Activated CD4-positive, alpha-beta T cell treated with anti-CD3 and anti-CD28 coated beads for 36 hours (primary cell): ENCODE measurements at places on chromosomes 6 and 20. TPM values are rescaled to one million over a fixed set of nuclear protein-coding genes. Genes with fewer than 3 reads are reported as not detected.

Gene NR2E1
- not detected for total RNA-seq

Gene PYGB
- 18.0 TPM for total RNA-seq

Gene SERPINB6
- total RNA-seq: 36.2 TPM

Gene GINS1
- total RNA-seq: 32.7 TPM

Gene NNAT
- total RNA-seq: 0.91 TPM

Gene MRPS10
- 36.2 TPM for total RNA-seq
